ENCODE measurements at places on chromosomes 1 and 21.

GRCh38 chr1:41038110-41038509, 16.6 kb upstream of the SLFNL1 start:
- no peak for DNase-seq

DNA sequence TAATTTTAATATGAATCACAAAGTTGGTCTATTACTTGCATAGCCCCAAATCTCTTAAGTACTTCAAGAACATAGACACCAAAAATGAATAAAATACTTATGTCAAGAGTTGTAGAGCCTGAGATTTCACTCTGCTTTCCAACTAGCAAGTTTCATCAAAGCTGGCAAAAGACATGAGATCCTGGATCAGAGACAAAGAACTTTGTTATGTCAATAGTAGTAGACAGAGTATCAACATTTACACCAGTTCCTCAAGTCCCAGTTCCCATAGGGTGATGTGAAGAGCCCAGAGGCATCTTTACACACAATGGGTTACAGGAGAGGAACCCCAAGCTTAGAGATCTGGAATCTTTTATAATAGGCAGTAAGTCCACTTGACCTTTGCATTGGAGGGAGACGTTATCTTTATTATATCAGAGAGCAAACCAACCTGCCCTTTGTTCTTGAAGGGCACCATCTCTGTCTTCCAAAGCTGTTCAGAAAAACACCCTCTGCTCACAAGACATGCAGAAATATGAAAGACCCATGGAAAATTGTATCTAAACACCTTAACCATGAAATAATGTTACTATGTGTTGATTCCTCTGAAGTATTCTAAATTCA, 174.4 kb upstream of the GALNT2 start:
- no peak for DNase-seq

DNA sequence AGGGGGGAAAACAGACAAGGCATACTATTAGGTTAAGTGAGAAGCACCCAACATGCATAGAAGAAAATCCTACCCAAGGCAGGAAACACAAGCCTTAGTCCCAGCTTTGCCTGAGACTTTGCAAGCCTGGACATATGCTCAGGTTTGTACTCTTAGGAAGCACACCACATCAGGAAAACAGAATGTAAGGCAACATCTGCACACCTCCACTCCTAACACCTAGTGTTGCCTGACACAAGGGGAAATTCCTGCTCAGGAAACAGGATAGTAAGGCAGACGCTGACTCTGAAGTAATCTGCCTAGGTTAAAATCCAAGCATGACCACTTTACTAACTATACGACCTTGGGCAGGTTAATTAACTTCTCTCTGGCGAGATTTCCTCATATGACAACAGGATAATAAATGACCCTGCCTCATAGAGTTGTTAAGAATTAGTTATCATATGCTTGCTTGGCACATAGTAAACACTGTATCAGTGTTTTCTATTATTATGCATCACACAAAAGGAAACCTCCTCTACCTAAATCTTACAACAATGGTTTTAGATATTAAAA, 119.8 kb downstream of the ZZZ3 start:
- no peak for DNase-seq

- DNase-seq, result no peak
Measured at GRCh38 chr1:29544406-29544805, 308.1 kb downstream of the PTPRU start.

DNA sequence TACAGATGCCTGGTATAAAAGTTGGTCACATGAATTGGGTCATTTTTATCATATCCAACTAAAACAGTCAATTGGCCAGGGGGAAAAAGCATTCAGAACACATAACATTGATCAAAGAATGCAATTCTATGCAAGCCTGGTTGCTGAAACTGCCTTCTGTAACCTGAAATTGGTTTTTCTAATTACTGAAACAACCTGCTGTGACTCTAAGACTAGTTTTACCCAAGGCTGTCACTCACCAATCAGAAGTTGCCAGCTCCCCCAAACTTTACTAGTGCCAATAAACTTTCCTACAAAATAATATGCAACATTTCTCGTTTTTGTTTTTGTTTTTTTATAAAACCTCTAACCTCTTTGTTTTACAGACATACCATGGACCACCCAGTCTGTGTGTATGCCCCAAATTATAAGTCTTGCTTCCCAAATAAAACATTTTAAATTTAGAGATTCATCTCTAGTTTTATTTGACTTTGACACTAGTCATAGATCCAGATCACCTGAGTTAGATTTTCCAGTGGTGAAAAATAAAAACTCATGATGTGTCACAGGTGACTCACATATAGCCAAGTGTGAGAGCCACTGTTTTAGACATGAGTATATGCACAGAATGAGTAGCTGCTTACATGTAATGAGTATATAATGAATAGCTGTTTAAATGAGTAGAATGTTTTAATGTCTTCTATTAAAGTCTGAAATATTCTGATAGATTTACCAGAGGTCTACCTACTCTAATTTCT, 64.2 kb upstream of the CR2 start:
- no peak for DNase-seq

DNA sequence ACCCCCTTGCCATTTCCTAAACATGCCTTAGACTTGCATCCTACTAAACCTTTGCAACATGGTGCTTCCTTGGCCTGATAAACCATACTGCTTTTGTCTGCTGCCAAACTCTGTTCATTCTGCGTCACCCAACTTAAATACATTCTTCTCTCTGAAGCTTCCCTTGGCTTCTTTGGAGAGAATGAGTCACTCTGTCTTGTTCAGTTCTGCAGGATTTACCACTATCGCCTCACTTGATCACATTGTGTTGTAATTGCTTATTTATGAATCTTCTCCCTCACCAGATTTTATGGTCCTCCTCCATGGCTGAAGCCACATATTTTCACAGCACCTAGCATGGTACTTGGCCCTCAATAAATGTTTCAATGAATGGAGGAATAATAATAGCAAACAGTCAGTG, 21.7 kb upstream of the TUT4 start:
- no peak for DNase-seq

DNA sequence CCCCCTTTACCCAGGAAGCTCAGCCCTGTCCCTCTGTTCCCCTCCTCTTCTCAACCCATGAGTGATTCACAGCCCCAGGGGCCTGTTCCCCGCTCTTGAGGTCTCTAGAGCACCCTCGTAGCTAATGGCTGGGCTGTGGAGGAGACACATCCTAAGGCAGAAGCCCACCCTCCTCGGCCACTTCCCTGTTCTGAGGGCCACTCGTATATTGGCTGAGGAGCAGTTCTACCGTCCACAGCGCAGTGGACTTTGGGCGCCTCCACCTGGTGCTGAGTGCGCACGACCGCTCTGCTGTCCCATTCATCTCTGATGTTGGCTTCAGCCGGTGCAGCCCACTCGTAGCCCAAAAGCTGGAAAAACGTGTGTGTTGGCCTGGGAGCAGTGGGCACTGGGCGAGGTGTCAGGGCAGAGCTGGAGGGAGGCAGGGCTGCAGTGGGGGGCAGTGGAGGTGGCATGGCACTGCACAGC, 24.5 kb upstream of the PKP1 start:
- DNase-seq, result no peak

DNA sequence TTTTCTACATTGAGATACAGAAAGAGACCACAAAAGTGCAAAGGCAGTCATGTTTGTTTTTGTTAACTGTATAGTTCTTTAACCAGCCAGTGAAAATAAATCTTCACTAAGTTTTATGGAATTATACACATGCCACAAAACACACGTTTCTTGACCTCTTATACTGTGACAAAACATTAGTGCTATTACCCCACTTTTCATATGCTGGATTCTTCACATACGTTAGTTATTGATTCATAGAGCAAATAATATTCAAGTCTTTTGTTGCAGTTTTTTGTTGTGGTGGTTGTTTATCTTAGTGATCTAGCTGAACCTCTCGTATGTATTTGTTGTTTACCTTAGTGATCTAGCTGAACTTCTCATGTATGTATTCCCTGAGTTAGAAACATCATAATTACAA, 28.0 kb downstream of the LYPLAL1 start:
- DNase-seq, result no peak

DNA sequence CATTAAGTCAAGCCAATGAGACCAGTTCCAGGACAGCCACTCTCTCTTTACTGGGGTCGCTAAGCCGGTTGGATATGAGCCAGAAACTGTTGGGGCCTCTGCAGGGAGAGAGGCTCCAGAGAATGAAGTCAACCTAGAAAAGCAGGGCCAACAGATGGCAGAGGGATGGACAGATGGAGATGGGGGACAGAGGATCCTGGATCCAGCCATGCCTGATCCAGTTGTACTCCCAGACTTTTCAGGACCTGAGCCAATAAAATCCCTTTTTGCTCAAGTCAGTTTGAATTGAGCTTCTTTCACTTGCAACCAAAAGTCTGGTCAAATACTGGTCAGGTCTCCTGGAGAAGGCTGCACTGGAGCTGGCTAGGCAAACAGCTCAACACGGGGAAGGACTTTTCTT, 2.2 kb downstream of the DHCR24 start:
- no peak for DNase-seq

GRCh38 chr1:87226341-87226760, 102.3 kb upstream of the LMO4 start:
- no peak for DNase-seq

- DNase-seq, result no peak
Measured at GRCh38 chr1:92066321-92066720, 8.9 kb downstream of the SETSIP start.

DNA sequence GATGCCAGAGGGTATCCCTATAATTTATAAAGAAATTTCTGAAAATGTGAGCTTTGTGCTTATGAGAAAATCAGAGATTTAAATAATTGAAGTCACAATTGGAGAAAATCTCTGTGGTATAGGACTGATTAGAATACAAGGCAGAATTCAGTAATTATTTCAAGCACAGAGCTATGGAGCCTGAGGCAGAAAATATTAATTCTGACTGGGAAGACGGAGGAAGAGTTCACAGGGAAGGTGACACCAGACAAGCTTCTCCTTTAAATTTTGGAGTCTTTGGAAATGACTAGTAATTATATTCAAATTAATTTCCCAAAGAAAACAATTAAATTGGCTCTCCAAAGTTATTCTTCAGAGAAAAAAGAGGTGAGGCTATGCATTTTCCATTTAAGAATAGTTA, 121.5 kb downstream of the CHRM3 start:
- DNase-seq, result no peak

DNA sequence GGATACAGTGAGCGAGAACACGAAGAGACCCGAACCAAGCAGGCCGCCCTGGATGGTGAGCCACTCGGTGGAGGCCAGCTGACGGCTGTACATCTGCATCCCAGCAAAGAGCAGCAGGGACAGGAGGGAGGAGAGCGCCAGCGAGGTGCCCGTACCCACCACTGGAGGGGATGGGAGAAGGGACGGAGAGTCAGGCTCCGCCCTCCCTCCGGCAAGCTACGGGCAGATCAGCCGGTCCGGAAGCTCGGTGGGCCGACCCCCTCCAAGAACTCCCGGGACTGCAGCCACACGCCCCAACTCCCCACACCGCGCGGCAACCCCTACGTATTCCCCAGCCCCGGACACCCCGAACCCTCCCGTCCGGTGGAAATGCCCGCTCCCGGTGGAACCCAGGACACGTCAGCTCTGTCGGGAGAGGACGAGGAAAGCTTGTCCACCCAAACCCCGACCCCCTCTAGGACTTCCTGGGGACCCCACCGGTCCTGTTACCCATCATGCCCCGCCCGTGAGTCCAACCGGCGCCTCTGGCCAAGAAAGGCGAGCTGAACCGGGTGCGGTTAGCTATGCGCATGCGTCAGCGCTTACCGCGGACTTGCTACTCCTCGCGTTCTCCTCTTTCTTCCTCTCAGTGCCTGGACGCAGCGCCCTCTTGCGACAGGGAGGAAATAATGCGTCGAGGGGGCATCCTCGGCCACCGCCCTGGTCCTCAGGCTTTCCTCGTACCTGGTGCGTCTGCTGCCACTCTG, at the start of gene KRTCAP2:
Gene KRTCAP2, minus strand, starts transcription at position 573 of the 746 bp plus-strand sequence. Its CDS starts 80 bp downstream, at position 493.
- DNase-seq, result peak; percentile 80

DNA sequence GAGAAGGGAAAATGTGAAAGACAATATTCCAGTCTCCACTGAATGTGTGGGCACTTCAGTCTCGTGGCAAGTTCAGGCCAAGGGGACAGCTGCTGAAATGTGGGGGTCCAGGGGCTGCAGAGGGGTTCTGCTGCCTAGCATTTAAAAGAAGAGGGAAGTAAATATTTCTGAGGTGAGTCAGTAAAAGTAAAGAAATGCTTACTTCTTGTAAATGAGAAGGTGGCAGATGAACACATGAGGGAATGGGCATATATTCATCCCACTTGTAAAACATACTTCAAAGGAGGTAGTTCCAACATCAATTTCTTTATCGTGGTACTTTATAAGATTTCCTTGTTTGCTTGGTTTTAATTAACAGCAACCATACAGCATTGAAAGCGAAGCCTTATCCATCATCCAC, 63.1 kb upstream of the HIVEP3 start:
- DNase-seq, result no peak

DNA sequence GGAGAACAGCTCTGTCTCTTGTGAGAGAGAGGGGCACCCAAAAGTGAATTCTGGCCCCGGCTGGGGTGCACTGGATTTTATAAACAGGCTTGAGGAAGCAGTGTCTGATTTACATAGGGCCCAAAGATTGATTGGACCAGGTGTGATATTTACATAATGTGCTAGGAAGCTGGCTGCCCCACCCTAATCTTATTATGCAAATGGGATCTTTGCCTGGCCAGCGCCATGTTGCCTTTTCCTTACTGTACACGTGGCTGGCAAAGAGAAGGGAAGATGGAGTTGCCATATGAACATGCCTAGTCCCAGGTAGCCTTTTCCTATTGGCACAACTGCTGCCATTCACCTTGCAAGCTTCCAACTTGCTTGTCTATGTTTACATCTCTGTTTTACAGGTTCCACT, 29.0 kb upstream of the CFHR4 start:
- no peak for DNase-seq

DNA sequence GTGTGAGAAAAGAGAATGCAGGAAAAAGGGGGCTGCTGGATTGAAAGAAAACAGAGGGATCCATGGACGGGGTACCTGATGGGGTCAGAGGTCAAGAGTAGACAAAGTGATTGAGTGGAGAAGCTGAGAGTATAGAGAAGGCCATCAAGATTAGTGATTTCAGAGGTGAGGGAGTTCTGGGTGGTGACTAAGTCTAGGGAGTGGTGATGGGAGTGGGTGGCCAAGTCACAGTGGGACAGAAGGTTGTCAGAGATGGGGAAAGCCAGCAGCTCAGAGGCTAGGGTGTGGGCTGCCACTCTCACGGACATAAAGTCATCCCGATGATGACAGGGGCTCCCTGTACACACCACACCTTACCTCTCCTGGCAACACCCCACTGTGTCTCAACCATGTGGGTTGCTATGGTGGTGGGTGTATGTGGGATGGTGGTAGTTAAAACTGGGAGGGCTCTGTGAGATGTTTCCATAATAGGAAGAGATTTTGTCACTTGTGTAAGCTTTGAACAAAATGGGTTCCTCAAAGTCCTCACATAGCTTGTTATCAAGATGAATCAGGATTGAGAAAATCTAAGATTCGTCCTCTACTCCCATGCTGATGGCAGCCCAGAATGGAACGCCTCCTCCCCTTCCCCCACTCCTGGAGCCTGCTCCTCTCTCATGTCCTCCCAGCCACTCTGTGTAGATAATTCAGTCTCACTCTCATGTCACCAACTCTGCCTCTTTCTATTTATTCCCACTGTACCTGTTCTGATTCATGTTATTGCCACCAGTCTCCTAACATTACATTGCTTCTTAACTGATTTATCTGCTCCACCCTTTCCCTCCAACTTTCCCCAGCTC, 20.3 kb upstream of the CSF1 start:
- no peak for DNase-seq

Data from substantia nigra (tissue), 51 donors.